A549 treated with CpdA at 1 μM for 4 hours (cell line): ENCODE measurements at places on chromosomes 4 and X. TPM values are rescaled to one million over a fixed set of nuclear protein-coding genes. Genes with fewer than 3 reads are reported as not detected.

Gene HOPX
- not detected in 5 replicates for total RNA-seq

Gene CLIC2
- 0.12 to 0.19 TPM (median 0.14 TPM) in 4 of 5 replicates, not detected in the other for total RNA-seq

Gene AADAT
- 7.6 to 10.0 TPM (median 8.7 TPM) in 5 replicates for total RNA-seq

Gene AMMECR1
- 7.0 to 7.8 TPM (median 7.2 TPM) in 5 replicates for total RNA-seq

Gene BST1
- 15.8 to 20.7 TPM (median 18.2 TPM) in 5 replicates for total RNA-seq

Gene ALB
- total RNA-seq: 3.8 TPM in 1 of 5 replicates, not detected in the others
